ENCODE measurements at places on chromosomes 2 and 18.

- H3K36me3 ChIP-seq, result peaks cover 2% of the 10 kb centered on the region
- no peak overlapping the region for H3K4me3 ChIP-seq
- H3K27ac ChIP-seq, result no peak overlapping the region
- no peak for DNase-seq
- no peaks in the 10 kb centered on the region for H3K27me3 ChIP-seq
- H3K4me1 ChIP-seq, result peaks cover 17% of the 10 kb centered on the region
These were observed 4.8 kb downstream of the RNPEPL1 start for GRCh38 chr2:240573071-240573515.

DNA sequence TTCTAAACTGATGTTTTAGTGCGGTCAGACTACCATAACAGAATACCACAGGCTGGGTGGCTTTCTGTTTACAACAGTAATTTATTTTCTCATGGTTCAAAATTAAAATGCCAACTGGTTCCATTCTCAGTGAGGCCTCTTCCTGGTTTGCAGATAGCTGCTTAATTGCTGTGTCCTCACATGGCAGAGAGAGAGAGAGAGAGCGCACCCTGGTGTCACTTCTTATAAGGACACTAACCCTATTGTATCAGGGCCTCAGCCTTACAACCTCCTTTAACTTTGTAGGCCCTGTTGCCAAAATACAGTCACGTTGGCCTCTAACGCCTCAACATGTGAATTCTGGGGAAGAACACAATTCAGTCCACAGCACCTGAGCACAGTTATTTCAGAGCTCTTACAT, 37.5 kb upstream of the ZNF385B start:
- DNase-seq, result peak; percentile 13
- peaks cover 4% of the 10 kb centered on the region for H3K27me3 ChIP-seq
- H3K4me3 ChIP-seq, result no peak overlapping the region
- H3K4me1 ChIP-seq, result no peaks in the 10 kb centered on the region
- no peak overlapping the region for H3K27ac ChIP-seq

DNA sequence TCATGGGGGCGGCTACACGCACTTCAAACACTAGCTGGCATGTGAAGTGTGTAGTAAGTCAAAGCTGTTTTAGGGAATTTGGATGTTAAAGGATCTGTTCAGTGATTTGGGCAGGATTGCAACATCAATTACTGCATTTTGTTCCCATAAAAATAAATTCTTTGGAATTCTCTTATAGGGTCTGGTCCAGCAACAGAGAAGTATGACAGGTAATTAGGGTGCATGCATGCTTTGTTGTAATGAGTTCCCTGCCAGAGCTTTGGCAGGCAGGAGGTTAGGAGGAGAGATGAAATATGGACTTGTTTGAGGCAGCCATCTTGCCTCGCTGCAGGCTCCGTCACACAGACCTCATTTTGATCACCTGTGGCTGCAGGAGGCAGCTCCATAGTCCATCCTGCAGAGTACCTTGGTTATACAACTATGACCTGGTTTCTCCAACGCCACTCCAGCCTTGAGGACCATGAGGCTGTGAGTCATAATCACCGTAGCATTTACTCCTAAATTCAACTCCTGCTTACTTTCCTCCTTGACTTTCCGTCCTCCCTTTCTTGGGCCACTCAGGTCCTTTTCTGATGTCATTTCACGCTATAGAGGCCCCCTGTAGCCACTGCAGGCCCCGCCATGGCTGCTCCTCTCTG, 26.5 kb upstream of the EML4 start:
- no peaks in the 10 kb centered on the region for H3K27me3 ChIP-seq
- H3K36me3 ChIP-seq, result no peaks in the 10 kb centered on the region
- H3K4me3 ChIP-seq, result no peak overlapping the region
- peak overlapping the region; percentile 75 for H3K27ac ChIP-seq

- H3K36me3 ChIP-seq, result no peaks in the 10 kb centered on the region
- no peak overlapping the region for H3K27ac ChIP-seq
- no peak overlapping the region for H3K4me3 ChIP-seq
- DNase-seq, result no peak
- H3K4me1 ChIP-seq, result no peaks in the 10 kb centered on the region
- no peaks in the 10 kb centered on the region for H3K27me3 ChIP-seq
These were observed 35.7 kb upstream of the CABLES1 start for GRCh38 chr18:23099621-23100020.

DNA sequence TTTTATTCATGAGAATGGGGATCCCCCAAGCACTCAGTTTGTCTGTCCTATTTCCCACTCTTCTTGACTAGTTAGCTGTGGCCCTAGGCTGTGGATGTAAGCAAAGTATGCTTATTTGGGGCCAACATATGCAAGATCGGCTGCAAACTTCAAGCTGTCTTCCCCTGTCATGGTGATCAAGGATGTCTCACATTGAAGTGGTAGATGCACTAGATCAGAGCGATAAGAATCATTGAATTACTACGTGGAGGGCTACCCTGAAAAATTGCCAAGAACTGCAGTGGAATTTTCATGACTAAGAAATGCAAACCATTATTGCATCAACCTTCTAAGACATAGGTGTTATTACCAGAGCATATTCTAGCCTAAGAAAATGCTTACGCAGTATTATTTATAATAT, 527.4 kb downstream of the RNF144A start:
- H3K27me3 ChIP-seq, result no peaks in the 10 kb centered on the region
- H3K4me3 ChIP-seq, result no peak overlapping the region
- peak overlapping the region; percentile 92 for H3K27ac ChIP-seq
- peaks cover 80% of the 10 kb centered on the region for H3K36me3 ChIP-seq
- DNase-seq, result no peak
- peaks cover 72% of the 10 kb centered on the region for H3K4me1 ChIP-seq

DNA sequence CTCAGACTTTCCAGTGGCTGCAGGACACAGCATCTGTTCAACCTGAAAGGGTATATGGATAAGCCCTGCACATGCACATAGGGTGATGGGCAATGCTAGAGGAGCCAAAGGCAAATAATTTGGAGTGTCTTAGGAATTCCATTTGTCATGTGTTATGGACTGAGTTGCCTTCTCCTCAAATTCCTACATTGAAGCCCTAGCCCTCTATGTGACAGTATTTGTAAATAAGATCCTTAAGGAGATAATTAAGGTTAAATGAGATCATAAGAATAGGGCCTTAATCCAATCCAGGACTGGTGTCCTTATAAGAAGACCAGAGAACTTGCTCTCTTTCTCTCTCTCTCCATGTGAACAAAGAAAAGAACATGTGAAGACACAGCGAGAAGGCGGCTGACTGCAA, 42.9 kb upstream of the CREG2 start:
- no peaks in the 10 kb centered on the region for H3K27me3 ChIP-seq
- H3K4me1 ChIP-seq, result no peaks in the 10 kb centered on the region
- H3K36me3 ChIP-seq, result no peaks in the 10 kb centered on the region

- no peak for DNase-seq
- no peak overlapping the region for H3K27ac ChIP-seq
- H3K4me3 ChIP-seq, result no peak overlapping the region
- peaks cover 22% of the 10 kb centered on the region for H3K27me3 ChIP-seq
- no peaks in the 10 kb centered on the region for H3K36me3 ChIP-seq
These were observed 24.4 kb upstream of the RMP24 start for GRCh38 chr18:35948080-35948479.

GRCh38 chr2:16334886-16335603, 330.6 kb downstream of the CYRIA start:
- no peak overlapping the region for H3K27ac ChIP-seq
- H3K4me3 ChIP-seq, result no peak overlapping the region
- no peaks in the 10 kb centered on the region for H3K4me1 ChIP-seq
- H3K27me3 ChIP-seq, result peaks cover 10% of the 10 kb centered on the region
- DNase-seq, result no peak
- no peaks in the 10 kb centered on the region for H3K36me3 ChIP-seq

GRCh38 chr18:37442477-37442876, 123.1 kb downstream of the CELF4 start:
- no peaks in the 10 kb centered on the region for H3K36me3 ChIP-seq
- DNase-seq, result no peak
- H3K4me1 ChIP-seq, result peaks cover 6% of the 10 kb centered on the region
- no peak overlapping the region for H3K4me3 ChIP-seq

DNA sequence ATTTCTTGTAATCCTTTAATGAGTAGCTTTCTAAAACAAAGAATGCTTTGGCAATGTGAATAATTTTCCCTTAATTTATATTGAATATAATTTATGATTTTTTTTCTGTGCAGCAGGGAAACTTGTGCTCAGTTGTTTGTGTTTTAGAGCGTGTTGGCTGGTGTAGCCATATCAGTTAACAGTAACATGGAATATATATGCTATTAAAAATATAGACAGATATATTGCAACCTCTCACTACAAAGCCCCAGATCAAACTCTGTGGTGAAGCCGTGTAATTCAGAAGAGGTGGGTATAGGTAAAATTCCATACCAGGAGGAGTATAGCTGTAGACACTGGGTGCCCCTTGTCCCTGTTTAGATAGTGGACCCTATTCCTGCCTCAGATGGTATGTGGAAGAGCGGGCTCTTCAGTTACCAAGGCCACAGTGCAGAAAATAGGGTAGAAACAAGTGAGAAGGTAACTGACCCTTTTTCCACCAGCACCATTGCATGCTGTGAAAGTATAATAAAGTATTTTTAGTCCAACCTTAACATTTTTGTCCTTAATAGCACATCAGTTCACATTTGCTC, 18.1 kb upstream of the RASGRP3 start:
- peaks cover 4% of the 10 kb centered on the region for H3K27me3 ChIP-seq
- H3K36me3 ChIP-seq, result no peaks in the 10 kb centered on the region
- no peak overlapping the region for H3K4me3 ChIP-seq
- no peaks in the 10 kb centered on the region for H3K4me1 ChIP-seq

GRCh38 chr2:42874949-42875801, 82.8 kb upstream of the HAAO start:
- DNase-seq, result no peak
- H3K36me3 ChIP-seq, result no peaks in the 10 kb centered on the region
- H3K27ac ChIP-seq, result no peak overlapping the region
- peaks cover 20% of the 10 kb centered on the region for H3K4me1 ChIP-seq

DNA sequence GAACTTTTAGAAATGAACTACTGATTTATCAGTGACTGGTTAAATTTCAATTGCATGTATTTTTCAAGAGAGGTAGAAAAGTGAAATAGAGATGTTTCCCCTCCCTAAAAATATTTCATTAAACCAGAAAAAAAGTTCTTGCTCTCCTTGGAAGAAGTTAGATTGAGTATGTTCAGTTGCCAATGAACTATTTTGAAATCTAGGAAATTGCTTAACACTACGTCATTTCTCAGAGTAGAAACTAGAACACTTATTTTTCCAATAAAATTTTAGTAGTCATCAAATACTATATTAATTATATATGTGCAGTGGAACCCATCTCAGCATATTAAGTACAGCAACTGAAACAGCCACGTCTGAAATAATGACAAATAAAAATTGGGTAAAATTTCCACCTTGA, 51.8 kb upstream of the STAT1 start:
- peaks cover 74% of the 10 kb centered on the region for H3K4me1 ChIP-seq
- peak overlapping the region; percentile 83 for H3K27ac ChIP-seq
- H3K4me3 ChIP-seq, result peak overlapping the region; percentile 66
- H3K27me3 ChIP-seq, result no peaks in the 10 kb centered on the region

- H3K27me3 ChIP-seq, result no peaks in the 10 kb centered on the region
- H3K4me1 ChIP-seq, result peaks cover 5% of the 10 kb centered on the region
- H3K36me3 ChIP-seq, result peaks cover 4% of the 10 kb centered on the region
- no peak overlapping the region for H3K4me3 ChIP-seq
- no peak for DNase-seq
These were observed 54.5 kb downstream of the EHBP1 start for GRCh38 chr2:62760026-62760425.

Measured in activated naive CD8-positive, alpha-beta T cell treated with anti-CD3 and anti-CD28 coated beads for 36 hours (primary cell).